Smooth muscle cell of the brain vasculature (primary cell): ENCODE measurements at places on chromosomes 3 and 15.

- no peak for DNase-seq
These were observed 4.5 kb downstream of the ESYT3 start for GRCh38 chr3:138438896-138439295.

GRCh38 chr3:178597371-178597770 lies 61.1 kb downstream of the KCNMB2 start:
- DNase-seq: no peak

- no peak for DNase-seq
These were observed 98.5 kb upstream of the TSC22D2 start for GRCh38 chr3:150309557-150309956.

- DNase-seq: no peak
These were observed 197.4 kb upstream of the RORA start for GRCh38 chr15:61426466-61426865.

- no peak for DNase-seq
These were observed 53.9 kb downstream of the TMOD3 start for GRCh38 chr15:51883271-51883837.

GRCh38 chr3:174102866-174103265 lies 705.3 kb downstream of the NLGN1 start:
- DNase-seq: no peak
